Fibroblast of skin of right biceps (primary cell): ENCODE measurements at places on chromosomes 3 and 15.

- DNase-seq: peak; percentile 50
Measured at GRCh38 chr3:133384331-133385027, 15.4 kb upstream of the BFSP2 start.

DNA sequence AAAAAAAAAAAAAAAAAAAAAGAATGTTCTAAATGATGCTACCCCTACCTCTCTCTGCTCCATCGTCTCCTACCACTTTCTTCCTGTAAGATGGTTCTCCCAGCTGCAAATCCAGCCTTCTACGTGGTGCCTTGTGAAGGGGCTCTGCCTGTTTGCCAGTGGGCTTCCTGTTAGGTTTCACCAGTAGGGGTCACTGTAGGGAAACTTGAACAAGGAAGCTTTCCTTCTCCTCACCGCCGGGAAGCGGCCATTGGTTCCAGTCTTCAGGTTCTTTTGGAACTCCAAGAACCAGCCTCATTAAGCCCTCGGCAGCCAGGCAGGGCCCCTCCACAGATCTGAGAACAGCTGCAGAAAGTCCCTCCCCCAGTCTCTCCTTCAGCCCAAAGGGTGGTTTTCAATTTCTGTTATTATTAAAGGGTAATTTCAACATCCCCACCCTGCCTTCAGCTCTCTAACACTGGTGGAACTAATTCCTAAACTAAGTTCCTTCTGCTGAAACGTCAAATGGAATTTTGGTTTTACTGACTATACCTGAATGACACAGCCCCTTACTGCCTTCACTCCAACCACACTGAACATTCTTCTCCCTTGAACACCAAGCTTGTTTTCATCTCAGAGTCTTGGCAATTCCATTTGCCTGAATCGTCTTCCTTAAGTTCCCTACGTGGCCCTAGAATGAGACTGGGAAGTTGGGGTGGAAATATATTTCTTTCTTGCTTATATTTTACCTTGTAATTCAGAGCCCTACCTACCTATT is 13.5 kb downstream of the MCCC1 start:
- DNase-seq: peak; percentile 54

DNA sequence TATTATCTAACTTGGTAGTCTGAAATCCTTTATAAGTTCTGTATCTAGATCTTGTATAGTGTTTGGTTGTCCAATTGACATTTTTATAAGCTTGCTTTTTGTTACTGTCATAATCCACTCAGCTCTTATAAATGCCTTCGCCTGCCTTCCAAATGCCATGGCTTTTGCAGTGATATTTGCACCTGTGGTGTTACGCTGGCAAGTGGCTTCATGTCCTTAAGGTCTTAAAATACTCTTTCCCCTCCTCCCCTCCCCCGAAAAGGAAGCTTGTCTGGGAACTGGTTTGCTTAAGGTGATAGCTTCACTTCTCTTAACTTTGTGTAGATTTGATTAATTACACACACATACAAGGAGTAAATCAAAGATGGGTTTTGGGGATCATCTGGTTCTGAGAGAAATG is 62.0 kb downstream of the ABHD2 start:
- no peak for DNase-seq

DNA sequence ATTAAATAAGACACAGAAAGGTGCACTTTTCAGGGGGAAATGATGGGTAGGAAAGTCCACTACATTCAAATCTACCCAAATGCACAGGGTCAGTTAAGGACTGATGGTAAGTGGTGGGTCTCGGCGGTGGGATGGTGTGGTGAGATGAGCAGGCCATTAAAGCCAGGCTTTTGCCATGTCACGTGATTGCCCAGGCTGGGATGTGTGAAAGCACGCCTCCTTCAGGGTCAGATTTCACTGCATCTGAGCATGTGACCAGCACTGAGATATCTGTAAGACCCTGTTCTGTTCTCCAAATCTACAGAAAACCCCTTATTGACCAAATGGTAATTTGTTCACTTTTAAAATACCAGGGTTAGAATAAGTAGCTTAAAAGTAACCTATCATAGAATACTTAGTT is 301.5 kb downstream of the MEX3B start:
- DNase-seq: no peak

DNA sequence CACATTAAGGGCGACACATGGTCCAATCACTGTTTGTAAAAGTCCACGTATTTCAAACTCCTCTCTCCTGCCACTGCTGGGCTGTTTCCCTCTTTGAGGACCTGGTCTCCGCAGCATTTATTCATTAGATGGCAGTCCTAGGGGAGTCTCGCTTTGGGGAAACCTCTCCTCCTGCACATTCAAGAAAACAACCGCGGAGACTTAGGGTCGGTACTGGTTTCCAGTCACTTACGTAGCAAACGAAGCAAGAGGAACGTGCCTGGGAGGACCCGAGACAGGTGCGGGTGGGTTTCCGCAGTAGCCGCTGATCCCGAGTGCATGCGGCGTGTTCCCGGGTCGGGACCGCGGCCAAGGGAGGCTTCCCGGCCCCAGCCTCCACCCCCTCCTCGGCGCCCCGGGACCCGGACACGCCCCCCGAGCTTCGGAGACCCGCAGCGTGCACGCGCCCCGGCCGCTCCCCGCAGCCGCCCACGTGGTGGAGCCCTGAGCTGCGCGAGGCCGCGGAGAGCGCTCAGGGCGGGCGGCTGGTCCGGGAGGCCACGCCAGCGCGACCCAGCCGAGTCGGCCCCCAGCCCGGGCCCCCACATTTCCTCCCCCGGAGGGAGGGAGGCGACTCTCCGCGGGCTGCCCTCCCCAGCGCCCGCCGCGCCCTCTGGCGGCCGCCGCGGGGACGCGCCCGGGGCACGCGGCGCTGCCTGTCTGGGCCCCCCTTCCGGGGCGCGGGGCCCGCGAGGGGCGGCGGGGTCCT is 1.1 kb upstream of the IGF1R start:
- DNase-seq: peak; percentile 62

DNA sequence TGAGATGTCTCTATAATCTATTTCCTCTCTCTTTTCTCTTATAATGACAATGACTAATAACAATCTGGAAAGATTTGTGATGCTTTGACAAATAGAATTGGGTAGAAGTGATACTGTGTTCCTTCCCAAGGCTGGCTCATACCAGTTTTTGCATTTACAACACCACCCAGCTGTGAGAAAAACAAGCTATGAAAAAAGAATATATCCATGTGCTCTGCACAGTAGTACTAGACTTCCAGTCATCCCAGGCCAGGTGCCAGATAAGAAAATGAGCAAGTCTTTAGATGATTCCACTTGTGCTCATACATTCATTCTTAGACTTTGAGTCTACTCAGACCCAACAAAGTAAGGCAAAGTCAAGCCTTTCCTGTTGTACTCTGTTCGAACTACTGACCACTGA is 350.2 kb upstream of the POU1F1 start:
- peak; percentile 44 for DNase-seq

DNA sequence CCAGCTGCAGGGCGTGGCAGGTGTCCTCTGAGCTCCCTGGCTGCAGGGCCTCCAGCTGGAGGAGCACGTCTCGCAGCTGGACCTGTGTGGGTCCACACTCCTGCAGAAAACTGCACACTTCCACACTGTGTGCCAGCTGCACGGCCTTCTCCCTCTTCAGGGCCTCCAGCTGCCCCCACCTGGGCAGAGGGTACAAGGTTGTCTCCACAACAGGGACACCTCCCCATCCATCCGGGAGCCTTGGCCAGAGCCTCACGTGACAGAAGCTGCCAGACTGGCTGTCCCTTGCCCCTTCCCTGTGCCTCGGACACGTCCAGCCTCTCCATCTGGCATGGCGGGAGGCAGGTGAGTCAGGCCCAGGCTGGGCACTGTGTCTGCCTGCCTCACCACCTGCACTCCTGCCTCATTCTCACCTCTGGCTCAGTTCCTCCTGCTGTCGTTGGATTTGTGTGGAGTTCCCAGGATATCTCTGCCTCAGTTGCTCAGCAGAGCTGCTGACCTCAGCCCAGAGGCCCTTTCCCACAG is 14.5 kb downstream of the SPTBN5 start:
- no peak for DNase-seq

DNA sequence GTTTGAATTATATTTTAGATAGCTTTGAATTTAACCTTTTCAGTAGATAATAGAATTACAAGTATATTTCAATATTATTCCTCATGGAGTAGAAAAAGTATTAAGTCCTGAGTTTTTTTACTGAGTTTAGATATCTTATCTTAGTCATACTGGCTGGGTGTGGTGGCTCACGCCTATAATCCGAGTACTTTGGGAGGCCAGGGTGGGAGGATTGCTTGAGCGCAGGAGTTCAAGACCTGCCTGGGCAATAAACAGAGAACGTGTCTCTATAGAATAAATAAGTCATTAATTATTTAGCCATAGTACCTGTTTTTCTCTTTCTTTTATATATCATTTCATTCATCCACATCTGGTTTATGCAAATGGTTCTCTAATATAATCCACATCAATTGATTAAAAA is 9.9 kb downstream of the RAP2B start:
- DNase-seq: no peak

GRCh38 chr15:75100679-75101078 is 77.3 kb downstream of the PPCDC start:
- DNase-seq: no peak

GRCh38 chr3:129184396-129184657 is 631 bp upstream of the CNBP start:
- peak; percentile 18 for DNase-seq

DNA sequence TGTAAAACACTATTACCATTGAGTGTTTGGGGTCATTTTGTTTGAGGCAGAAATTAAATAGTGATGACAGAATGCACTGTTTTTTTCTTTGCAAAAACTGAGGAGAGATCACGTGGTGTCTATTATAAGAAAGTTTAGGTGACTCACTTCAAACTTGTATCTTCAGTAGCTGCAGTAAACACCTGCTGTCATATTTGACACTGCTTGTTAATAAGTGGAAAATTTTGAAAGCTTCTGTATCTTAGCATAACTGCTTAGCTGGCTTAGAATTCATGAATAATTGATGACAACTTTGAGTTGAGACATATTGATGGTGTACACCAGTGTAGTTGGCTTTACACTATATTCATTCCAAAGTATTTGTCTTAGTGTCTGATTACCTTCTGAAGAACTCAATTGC is 29.7 kb upstream of the MDFIC2 start:
- no peak for DNase-seq

DNA sequence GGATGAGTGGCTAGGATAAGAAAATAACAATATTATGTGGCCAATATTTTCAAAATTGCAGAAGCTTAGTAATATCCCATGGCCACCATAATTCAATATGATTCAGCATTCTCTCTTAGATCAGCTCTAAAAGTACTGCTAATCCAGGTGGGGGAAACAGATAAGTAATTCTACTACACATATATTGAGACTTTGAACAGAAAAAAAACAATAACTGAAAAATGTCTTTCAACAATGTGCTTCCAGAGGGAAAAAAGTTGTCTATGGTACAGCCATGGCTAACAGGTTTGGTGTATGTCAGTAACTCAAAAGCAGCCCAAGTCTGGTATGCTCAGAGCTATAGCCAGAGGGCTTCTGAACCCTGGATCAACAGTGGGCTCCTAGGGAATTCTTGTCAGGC is 42.4 kb upstream of the PPIB start:
- DNase-seq: no peak

DNA sequence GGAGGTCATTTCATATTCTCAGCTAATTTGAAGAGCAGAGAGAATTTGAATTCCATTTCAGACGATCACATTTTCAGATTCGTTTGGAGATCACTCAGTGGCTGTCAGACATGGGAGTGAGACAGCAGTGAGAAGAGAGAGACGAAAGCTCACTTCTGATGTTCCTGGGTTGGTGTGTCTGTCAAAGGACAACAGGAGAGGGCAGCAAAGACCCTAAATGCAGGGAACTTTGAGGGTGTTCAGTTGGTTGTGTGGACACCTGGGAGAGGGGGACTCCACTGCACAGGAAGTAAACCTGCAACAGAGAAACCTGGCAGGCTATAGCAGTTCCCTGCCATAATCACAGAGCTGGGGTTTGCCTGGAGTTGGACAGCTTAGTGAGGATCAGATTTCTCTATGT is 675.1 kb downstream of the SQOR start:
- DNase-seq: no peak

DNA sequence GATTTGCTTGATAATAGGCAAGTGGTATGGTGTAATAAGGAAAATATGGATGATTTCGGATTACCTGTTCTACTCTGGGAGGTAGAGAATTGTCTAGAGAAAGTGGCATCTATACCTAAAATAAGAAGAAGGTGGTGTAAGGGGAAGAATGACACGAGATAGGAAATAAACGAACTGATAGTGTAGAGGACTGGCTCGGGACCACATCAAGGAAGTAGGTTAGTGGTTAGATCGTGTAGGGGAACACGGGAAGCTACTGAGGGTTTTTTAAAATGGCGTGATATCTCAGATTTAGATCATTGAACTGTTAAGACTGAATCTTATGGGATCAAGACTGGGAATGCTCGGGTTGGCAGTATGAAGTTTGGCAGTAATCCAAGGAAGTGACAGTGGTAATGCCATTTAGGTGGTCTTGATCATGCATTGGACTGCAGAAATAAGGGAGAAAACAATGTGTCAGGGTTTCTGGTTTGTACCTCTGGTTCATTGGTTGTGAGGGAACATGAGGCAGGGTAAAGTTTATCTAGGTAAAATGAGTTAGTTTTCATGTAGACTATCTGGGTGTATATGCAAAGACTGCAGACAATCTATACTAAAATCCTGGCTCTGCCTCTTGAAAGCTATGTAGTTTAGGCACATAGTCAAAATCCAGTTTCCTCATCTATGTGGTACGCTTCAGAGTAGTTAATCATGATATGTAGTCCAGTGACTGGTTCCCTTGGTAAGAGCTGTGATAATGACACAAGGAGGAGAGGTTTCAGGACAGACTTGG is 7.4 kb downstream of the RPL14 start:
- DNase-seq: no peak

DNA sequence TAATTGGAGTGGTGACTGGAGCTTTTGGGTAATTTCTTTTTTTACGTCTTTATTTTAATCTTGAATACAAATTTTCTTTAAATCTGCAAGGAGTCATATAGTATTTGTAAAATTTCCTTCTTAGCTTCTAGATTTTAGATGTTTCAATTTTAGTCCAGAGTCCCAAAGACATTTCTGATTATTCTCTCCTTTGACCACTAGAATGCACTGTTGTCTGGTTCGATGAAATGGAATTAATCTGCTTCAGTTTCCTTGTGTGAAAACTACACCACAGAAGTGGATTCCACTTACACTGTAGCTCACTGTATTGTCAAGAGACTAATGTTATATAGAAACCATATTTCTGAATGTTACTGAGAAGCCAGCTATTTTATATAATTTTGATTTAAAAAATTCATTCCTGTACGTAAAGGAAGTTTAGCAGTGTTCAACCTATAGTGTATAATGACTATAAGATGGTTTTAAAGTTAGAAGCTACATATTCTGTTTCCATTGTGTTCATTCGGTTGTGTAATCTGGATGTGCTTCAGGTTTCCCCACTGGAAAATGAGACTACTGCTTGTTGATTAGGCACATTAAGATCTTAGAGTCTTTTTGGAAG is 6.1 kb downstream of the GRAMD1C start:
- DNase-seq: peak; percentile 46

- peak; percentile 77 for DNase-seq
Measured at GRCh38 chr3:137012097-137012501, 54.3 kb downstream of the IL20RB start.

DNA sequence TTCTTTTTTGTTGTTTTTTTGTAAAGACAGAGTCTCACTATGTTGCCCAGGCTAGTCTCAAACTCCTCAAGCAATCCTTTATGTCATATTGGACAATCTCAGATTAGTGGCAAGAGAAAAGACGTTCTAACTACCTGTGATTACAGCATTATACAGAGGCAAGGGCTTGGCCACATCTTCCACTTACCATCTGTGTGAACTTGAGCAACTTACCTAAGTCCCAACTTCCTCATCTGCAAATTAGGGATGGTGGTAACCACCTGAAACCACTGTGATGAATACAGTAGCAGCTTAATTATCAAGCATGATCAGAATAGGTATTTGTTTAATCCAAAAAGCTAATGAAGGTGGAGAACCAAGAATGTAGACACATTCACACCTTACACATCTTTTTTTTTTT is 16.1 kb downstream of the LRRC2 start:
- DNase-seq: no peak
